Suprapubic skin (tissue), 4 donors: ENCODE measurements at places on chromosomes 5 and 9.

GRCh38 chr9:114888607-114889006 lies 41.8 kb downstream of the TNFSF8 start:
- peaks cover 9% of the 10 kb centered on the region for H3K4me1 ChIP-seq
- H3K4me3 ChIP-seq = no peak overlapping the region
- no peak for DNase-seq
- H3K36me3 ChIP-seq = no peaks in the 10 kb centered on the region
- no peaks in the 10 kb centered on the region for H3K27me3 ChIP-seq

GRCh38 chr9:91583966-91584365 lies 160.3 kb upstream of the NFIL3 start:
- no peak overlapping the region for H3K27ac ChIP-seq
- no peaks in the 10 kb centered on the region for H3K36me3 ChIP-seq
- DNase-seq = no peak
- H3K4me1 ChIP-seq = peaks cover 7% of the 10 kb centered on the region
- no peak overlapping the region for H3K4me3 ChIP-seq

DNA sequence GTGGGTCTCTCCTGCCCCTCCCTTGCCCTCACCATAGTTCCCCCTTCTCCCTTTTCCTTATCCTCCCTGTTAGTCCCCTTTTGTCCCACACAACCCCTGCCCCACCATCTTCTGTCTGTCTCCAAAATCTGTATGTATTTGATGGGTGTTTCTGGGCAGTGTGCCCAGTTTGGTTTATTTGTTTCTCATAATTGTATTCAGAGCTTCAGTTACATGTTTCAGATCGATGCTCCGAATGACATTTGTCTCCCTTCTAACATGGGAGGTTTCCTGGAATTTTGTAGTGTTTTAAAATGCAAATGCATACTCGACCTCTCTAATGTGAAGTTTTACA lies 22.2 kb downstream of the FBXL7 start:
- H3K27me3 ChIP-seq = no peaks in the 10 kb centered on the region
- no peak overlapping the region for H3K4me3 ChIP-seq
- H3K36me3 ChIP-seq = no peaks in the 10 kb centered on the region
- H3K27ac ChIP-seq = no peak overlapping the region
- no peaks in the 10 kb centered on the region for H3K4me1 ChIP-seq

DNA sequence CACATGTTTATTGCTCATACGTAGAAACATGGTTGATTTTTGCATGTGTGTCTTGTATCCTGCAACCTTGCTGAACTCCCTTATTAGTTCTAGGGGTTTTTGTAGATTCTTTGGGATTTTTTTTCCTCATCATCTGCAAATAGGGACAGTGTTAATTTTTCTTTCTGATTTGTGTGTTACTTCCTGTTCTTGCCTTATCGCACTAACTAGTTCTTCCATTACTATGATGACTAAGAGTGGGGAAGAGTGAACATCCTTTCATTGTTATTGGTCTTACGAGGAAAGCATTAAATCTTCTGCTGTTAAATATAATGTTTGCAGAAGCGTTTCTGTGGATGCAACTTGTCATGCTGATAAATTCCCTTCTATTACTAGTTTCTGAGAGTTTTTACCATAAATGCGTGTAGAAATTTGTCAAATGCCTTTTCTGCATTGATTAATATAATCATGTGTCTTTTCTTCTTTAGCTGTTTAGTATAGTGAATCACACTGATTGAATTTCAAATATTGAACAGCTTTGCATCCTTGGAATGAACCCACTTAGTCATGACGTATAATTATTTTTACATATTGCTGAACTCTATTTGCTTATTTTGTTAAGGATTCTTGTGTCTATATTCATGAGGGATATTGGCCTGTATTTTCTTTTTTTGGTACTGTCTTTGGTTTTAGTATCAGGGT lies 32.1 kb upstream of the RNF130 start:
- H3K4me3 ChIP-seq = no peak overlapping the region
- H3K36me3 ChIP-seq = no peaks in the 10 kb centered on the region
- no peaks in the 10 kb centered on the region for H3K4me1 ChIP-seq
- H3K27me3 ChIP-seq = no peaks in the 10 kb centered on the region
- H3K27ac ChIP-seq = no peak overlapping the region
- no peak for DNase-seq

DNA sequence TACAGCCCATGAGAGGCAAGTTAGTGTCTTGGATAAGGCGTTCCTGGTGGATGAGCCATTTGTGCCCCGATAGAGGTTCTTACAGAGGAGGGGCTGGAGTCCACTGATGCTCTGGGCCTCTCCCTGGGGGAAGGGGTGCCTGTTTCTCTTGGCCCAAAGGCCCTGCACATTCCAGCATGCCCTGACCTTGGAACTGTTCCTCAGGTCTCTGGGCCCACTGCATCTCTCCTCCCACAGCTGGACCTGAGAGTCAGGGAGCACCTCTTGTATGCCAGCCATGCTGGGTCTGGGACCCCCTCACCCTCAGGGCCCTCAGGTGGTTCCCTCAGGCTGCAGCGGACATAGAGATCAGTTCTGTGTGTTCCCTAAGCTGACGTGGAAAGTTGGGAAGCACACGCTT lies 26.4 kb downstream of the DAPK1 start:
- no peaks in the 10 kb centered on the region for H3K27me3 ChIP-seq
- no peak overlapping the region for H3K4me3 ChIP-seq
- no peak overlapping the region for H3K27ac ChIP-seq
- H3K4me1 ChIP-seq = peaks cover 3% of the 10 kb centered on the region
- H3K36me3 ChIP-seq = no peaks in the 10 kb centered on the region

DNA sequence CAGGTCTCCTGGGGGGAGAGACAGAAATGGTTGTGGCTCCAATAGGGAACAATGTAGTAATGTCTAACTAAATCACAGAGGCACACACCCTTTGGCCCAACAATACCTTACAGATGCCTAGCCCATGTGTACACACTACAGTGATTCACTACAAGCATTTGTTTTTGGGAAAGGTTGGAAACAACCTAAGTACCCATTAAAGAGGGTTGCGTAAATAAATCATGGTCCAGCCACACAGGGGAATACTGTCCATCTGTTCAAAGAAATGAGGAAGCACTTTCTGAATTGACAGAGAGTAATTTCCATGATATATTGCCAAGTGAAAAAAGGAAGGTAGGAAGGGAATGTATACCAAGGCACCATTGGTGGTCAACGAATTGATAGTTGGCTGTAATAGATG lies 22.0 kb upstream of the GTF3C5 start:
- DNase-seq = no peak
- peaks cover 11% of the 10 kb centered on the region for H3K27me3 ChIP-seq
- H3K27ac ChIP-seq = no peak overlapping the region
- H3K4me3 ChIP-seq = no peak overlapping the region

DNA sequence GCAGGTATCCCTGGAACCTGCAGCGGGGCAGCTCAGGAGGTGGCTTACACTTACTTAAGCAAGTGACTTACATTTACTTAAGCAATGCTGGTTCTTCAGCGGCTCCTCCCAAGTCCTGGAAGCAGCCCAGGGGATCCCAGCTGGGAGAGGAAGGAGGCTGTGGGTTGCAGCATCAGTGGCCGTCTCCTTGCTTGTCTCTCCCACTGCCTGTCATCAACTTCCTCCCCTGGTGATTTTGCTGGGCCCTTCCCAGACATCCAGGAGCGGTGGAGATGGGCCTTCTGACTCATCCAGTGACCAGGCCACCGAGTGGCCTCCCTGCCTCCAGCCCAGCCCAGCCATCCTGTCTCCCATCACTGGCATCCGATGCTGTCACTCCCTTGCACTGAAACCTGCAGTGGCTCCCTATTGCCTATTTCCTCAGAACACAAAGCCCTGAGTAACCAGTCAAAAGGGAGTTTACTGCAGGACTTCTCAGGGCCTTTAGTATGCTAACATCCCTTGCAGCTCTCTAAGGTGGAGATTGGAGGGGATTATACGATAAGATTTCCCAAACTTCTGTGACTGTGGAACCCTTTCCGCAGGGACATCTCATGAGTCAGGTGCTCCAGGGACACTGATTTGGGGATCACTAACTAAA lies 155.9 kb upstream of the PHYKPL start:
- H3K4me1 ChIP-seq = peaks cover 6% of the 10 kb centered on the region
- no peak overlapping the region for H3K27ac ChIP-seq
- H3K36me3 ChIP-seq = no peaks in the 10 kb centered on the region
- H3K4me3 ChIP-seq = no peak overlapping the region
- peaks cover 12% of the 10 kb centered on the region for H3K27me3 ChIP-seq
- DNase-seq = peak; percentile 66

GRCh38 chr5:169706758-169707450 lies 69.8 kb downstream of the DOCK2 start:
- no peaks in the 10 kb centered on the region for H3K4me1 ChIP-seq
- no peaks in the 10 kb centered on the region for H3K27me3 ChIP-seq
- no peak overlapping the region for H3K27ac ChIP-seq
- peaks cover 3% of the 10 kb centered on the region for H3K36me3 ChIP-seq
- H3K4me3 ChIP-seq = no peak overlapping the region

DNA sequence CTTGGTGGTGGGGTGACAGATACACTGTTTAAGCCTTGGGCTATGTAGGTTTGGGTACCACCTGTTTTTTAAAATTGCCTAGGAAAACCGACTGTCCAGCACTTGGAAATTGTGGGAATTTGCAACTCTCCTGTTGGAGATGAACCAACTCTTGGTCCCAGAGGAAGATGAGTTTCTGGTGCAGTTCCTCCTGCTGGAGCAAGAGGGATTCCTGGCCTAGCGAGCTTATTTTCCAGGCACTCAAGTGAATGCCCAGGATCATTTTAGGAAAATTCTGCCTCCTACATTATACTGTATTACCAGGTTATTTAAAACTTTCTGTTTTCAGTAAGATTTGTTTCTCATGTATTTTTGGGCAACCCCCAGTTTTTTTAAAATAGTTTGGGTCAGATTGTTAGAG lies 33.7 kb downstream of the AP3S1 start:
- H3K36me3 ChIP-seq = peaks cover 26% of the 10 kb centered on the region
- no peaks in the 10 kb centered on the region for H3K4me1 ChIP-seq
- no peak for DNase-seq
- no peak overlapping the region for H3K4me3 ChIP-seq

DNA sequence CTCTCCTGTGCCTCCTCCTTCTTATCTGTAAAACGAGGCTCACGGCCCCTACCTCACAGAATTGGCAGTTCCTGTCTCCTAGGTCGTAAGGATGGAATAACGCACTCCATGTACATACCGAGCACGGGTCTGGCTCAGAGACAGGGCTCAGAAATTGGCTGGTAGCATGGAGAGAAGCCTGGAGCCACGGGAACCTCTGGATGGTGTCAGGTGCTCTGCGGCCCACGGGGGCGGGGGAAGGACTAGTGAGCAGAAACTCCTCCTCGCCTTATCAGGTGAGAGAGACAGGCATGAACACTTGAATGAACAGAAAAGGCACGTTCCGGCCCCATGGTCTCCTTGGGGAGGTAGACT lies 15.4 kb upstream of the C5orf47 start:
- no peaks in the 10 kb centered on the region for H3K36me3 ChIP-seq
- DNase-seq = no peak
- H3K4me1 ChIP-seq = peaks cover 13% of the 10 kb centered on the region
- no peak overlapping the region for H3K27ac ChIP-seq

- H3K36me3 ChIP-seq = no peaks in the 10 kb centered on the region
- peak within 1 kb of the TSS; percentile 25 for H3K27ac ChIP-seq
- peaks cover 62% of the 10 kb centered on the region for H3K4me1 ChIP-seq
- H3K4me3 ChIP-seq = peak within 1 kb of the TSS; percentile 66
- no peak for DNase-seq
Observed at GRCh38 chr9:34589636-34590380, at the start of gene CNTFR. TSS of gene CNTFR (minus strand) at chr9:34589724. CDS start at chr9:34568981, 20,743 bp downstream.

DNA sequence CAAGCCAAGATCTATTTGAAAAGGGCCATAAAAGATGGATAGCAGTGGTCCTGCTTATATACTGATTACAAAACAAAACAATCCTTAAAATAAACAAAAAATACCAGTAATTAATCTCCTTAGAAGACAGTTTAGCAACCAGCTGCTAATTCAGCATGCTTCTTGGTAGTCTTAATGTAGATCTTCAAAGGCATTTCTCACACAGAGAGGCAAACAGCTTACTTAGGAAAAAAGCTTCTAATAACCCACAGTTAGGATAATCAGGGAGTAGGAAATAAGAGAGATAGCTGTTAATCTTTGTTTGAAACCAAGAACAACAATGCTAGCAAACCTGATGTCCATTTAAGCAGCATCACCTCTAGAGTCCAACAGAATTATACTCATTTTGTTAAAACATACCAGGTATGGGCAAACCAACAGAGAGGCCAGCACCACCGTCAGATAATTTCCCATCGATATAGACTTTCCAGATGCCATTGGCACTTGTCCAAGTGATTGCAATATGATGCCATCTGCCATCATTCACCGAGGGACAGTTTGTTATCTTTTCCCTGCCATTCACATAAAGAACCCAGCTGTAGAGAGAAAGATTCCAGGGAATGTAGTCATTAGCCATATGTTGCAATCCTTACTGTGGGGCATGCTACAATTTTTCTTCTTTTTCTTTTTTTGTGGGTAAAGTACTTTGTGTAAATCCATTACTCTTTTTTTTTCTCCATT lies 105.6 kb upstream of the TXNDC8 start:
- DNase-seq = no peak
- no peaks in the 10 kb centered on the region for H3K4me1 ChIP-seq
- no peaks in the 10 kb centered on the region for H3K27me3 ChIP-seq
- peaks cover 5% of the 10 kb centered on the region for H3K36me3 ChIP-seq
- H3K27ac ChIP-seq = no peak overlapping the region

DNA sequence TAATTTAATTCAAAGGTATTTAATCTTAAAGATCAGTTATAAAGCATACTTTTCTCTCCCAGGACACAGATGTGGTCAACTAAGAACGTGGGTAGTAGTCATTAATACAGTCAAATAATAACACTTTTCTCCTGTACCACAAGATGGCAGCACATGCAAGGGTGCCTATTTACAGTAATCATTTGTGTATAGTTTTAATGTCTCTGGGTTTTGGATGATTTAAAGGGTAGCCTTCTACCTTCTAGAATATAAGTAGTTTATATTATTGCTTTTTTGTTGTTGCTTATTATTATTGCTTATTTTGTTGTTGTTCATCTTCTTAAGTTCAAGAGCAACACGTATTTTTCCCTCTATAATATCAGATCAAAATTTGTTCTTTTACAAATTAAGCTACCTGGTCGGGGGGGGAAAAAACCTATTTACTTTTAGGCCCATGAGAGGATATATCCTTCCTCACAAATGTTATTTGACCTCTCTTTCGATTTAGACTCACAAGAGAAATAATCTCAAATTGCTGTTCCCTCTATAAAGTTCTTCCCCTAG lies 59.6 kb upstream of the SLC27A6 start:
- no peaks in the 10 kb centered on the region for H3K36me3 ChIP-seq
- H3K27me3 ChIP-seq = no peaks in the 10 kb centered on the region
- no peaks in the 10 kb centered on the region for H3K4me1 ChIP-seq
- H3K27ac ChIP-seq = no peak overlapping the region
- no peak overlapping the region for H3K4me3 ChIP-seq
- DNase-seq = no peak

DNA sequence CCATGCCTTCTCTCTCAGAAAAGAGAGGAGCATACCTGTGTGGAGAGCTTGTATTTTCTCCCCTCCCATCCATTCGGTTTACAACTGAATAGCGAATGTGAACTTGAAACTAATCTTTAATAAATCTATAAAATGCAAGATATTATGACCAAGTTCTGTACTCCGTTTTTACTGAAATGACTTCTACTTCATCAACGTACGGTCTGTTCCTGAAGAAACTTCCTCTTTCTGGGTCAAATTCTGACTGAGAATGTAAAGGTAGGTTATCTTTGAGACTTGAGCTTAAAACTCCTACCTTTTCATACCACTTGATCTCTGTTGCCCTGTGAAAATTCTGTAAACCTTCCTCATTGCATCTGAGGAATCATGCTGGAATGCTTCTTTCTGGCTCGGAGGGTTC lies 4.2 kb upstream of the CTNNAL1 start:
- peaks cover 25% of the 10 kb centered on the region for H3K4me1 ChIP-seq
- no peaks in the 10 kb centered on the region for H3K27me3 ChIP-seq
- H3K36me3 ChIP-seq = peaks cover 8% of the 10 kb centered on the region
- no peak for DNase-seq
